Neuronal stem cell (in vitro differentiated cells): ENCODE measurements at places on chromosomes 1 and 21.

GRCh38 chr21:26941421-26941820 lies 25.5 kb downstream of the ADAMTS5 start:
- H3K36me3 ChIP-seq = no peaks in the 10 kb centered on the region
- DNase-seq = no peak
- H3K27ac ChIP-seq = no peak overlapping the region
- H3K27me3 ChIP-seq = no peaks in the 10 kb centered on the region

- H3K36me3 ChIP-seq = peaks cover 68% of the 10 kb centered on the region
- DNase-seq = no peak
- no peak overlapping the region for H3K27ac ChIP-seq
- no peaks in the 10 kb centered on the region for H3K27me3 ChIP-seq
- H3K4me1 ChIP-seq = peaks cover 5% of the 10 kb centered on the region
Measured at GRCh38 chr1:26887125-26887524, 3.0 kb downstream of the GPN2 start.

DNA sequence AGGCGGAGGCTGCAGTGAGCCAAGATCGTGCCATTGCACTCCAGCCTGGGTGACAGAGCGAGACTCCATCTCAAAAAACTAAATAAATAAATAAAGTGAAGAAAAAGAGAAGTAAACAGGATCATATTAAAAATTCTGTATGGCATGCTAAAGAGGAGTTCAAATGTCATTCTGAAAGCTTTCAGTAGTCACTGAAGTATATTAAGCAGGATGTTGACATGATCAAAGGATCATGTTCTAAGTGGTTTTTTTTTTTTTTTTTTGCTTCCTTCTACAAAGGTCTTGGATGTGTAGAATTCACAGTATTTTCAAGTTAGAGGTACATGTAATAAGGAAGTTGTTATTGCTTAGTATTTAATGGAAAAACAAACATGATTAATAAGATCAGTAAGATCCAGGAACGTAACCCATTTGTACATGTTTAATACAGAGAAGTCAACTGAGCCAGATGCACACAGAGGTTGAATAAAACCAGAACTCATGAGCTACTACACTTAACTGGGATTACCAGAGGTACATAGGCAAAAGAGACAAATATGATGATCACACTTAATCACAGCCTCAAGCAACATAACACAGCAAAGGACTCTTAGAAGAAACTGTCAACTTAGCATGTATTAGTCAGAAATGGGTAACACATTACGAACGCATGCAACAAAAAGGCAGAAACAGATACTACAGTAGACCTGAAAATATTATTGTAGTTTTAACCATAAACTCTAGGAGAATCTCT lies 12.2 kb downstream of the CDC42BPA start:
- peaks cover 1% of the 10 kb centered on the region for H3K4me1 ChIP-seq
- no peak overlapping the region for H3K27ac ChIP-seq
- no peak for DNase-seq
- H3K27me3 ChIP-seq = no peaks in the 10 kb centered on the region

GRCh38 chr1:226204198-226204597 lies 17.7 kb upstream of the ACBD3 start:
- no peaks in the 10 kb centered on the region for H3K4me1 ChIP-seq
- H3K27ac ChIP-seq = no peak overlapping the region
- no peak for DNase-seq
- H3K36me3 ChIP-seq = no peaks in the 10 kb centered on the region

DNA sequence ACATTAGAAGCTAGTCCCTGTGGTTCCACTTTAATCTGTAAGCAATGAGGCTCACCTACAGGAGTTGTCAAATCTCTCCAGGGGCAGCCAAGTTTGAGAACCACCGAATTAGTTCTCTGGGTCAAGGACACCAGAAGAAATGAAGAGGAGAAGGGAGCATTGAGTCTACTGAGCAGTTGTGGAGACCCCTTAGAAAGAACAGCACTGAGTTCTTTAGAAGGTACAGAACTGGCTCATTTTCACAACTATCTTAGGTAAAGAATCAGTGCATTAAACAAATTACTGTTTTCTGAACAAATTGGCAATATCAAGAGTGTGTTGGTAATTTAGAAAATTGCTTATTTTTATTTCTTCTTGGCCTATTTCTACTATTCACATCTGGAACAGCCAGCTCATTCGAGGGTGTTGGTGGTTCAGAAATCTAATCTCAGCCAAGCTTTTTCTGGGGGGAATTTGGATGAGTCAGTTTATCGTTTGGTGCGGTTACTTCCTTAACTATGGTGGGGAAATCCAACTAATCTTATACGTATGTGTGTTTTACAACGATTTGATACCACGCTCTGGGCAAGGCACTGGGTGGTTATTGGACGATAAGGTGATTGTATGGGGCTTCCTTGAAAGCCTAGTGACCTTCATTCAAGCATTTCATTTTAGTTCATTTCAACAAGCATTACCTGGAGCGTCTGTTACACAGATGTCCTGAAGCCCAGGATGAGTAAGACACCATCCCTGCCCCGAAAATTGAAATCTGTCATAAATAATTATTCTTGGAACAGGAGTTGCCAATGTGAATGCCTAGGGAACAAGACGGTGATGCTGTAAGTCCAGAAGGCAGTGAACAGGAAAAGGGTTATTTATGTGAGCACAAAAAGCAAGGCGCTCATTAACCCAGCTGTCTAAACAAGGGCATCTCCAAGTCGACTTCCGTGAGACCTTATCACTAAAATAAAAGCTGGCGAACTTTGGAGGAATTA lies 52.0 kb upstream of the TMPRSS2 start:
- no peaks in the 10 kb centered on the region for H3K4me1 ChIP-seq
- DNase-seq = no peak
- H3K27me3 ChIP-seq = no peaks in the 10 kb centered on the region

DNA sequence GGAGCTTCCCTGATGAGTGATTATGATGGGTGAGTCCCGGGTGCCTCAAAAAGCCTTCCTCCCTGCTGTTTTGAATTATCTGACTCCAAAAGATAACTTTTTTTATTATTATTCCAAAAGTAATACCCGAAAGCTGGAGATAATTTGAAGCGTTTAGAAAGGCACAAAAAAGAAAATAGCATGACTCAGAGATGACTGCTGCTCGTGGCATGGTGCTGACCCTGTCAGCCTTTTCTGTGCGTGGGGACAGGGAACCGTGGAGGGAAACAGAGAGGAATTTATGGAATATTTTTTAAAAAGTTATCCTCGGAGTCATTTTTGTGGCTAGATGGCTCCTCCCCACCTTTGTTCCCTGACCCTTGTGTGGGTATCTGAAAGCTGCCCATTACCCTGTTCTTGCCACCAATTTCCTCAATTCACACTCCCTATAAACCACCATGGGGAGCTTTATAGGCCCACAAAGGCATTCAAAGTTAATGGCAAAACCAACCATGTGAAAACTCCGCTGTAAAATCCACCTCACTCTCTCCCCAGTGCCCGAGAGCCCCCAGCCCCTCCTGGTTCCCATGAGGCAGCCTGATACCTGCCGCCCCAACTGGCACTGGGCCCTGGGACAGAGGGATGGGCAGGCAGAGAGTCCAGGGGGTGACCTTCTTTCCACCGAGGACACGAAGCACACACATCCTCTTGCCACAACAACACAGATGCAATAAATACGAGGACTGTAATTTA lies 37.5 kb downstream of the IGSF21 start:
- no peak for DNase-seq
- H3K27me3 ChIP-seq = no peaks in the 10 kb centered on the region
- no peaks in the 10 kb centered on the region for H3K36me3 ChIP-seq
- H3K4me3 ChIP-seq = no peak overlapping the region

GRCh38 chr1:17762313-17762712 lies 7.2 kb downstream of the ACTL8 start:
- no peaks in the 10 kb centered on the region for H3K4me1 ChIP-seq
- peaks cover 9% of the 10 kb centered on the region for H3K27me3 ChIP-seq
- H3K36me3 ChIP-seq = no peaks in the 10 kb centered on the region
- H3K4me3 ChIP-seq = no peak overlapping the region
- DNase-seq = no peak
